ENCODE measurements at places on chromosomes 12 and 14. TPM values are rescaled to one million over a fixed set of nuclear protein-coding genes. Genes with fewer than 3 reads are reported as not detected.

- DNase-seq, result no peak
Measured at GRCh38 chr12:20646239-20646827, 48.8 kb upstream of the SLCO1C1 start.

DNA sequence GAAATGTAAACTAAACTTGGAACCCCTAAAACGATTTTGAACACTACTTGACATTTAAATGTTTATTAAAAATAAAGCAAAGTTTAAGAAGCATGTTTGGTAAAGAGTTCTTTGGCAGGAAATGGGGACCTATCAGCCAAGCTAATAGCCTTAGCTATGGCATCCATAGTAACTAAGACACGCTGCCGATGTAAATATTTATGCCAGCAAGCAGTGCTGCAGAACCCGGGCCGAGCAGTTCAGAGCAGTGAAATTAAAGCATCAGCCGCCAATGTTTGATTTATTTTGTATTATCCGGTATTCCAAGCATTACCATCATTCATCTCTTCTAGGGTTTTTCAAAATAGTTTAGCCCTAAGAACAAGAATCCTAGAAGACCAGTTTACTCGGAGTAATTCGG, 61.6 kb downstream of the PPP2R5C start:
- DNase-seq, result no peak

GRCh38 chr14:59511916-59512575, 27.7 kb downstream of the JKAMP start:
- no peak for DNase-seq

DNA sequence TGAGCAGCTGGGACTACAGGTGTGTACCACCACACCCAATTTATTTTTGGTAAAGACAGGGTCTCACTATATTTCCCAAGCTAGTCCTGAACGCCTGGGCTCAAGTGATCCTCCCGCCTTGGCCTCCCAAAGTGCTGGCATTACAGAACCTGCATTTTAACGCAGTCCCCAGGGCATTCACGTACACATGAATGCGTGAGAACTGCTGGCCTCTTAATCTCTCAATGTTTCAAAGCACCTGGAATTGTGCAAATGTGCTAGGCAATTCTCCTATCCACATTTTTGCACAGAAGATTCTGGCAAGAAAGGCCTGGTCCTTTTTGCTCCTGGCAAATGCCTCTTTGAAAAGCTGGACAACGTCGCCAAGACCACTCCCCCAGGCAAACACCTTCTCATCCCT, 35.2 kb downstream of the TESC start:
- DNase-seq, result no peak

GRCh38 chr14:81509838-81510452, 23.7 kb downstream of the SEL1L start:
- DNase-seq, result no peak

GRCh38 chr12:95402096-95402495, 71.9 kb upstream of the METAP2 start:
- no peak for DNase-seq

DNA sequence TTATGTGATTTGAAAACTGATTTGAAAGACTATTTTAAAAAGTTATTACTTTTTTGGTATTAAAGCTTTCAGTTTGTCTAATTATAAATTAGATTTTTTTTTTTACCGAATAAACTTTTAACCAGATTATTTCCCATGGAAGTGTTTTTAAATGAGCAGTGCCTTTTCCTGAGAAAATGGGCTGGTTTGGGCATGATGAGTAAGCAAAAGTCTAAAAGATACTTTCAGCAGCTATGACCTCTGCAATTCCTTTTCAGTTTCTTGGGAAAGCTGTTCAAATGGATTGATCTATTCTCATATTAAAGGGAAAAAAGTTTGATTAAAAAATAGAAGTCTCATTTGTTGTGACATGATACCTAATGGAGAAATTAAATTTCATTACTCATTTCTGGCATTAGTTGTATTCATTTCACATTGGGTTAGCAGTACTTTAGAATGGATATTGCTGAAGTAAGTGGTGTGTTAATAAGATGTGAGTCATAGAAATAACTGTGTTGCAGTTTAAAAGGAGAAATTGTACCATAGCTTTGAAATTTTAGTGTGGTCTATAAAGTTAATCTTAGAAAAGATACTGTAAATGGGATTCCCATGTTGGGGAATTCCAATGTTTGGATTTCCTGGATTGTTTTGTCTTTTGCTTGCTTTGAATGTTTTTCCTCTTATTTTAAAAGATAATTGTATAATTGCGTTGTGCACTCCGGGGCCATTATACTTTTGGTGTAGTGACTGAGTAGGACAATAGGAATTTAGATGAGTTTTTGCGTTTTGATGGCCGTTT, 21.0 kb downstream of the KTN1 start:
- DNase-seq, result no peak

DNA sequence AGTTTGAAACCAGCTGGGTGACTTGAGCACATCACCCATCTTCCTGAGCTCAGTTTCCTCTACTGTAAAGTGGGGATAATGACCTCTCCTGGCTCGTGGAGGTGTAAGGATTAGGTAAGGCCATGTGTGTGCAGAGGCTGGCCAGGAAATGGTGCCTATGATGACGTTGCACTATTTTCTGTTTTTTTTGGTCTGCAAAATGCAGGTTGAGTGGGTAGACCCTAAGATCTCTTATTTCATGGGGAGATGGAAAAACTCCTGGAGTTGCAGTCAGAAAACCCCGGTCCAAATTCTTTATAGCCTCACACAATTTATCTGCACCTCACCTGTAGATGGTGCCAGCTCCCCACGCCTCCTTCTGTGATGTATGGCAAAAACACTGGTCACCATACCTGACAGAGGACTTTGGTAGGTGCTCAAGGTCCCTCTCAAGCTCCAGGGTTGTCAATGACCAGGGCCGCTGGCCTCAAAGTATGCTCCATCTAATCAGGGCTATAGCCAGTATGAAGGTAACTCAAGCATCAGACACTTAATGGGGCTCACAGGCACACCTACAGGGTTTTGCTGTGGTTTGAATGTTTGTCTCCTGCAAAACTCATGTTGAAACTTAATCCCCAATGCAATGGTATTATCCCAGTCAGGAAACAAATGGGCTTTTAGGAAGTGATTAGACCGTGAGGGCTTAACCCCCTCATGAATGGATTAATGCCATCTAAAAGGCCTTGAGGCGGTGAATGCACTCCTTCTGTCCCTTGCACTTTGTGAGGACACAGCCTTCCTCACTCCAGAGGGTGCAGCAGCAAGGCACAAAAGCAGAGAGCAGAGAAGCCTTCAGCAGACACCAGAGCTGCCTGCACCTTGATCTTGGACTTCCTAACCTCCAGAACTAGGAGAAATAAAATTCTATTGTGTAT, 17.6 kb downstream of the C14orf132 start:
- DNase-seq, result peak; percentile 25

- no peak for DNase-seq
Measured at GRCh38 chr14:104923640-104924420, 849 bp upstream of the PLD4 start.

GRCh38 chr14:56135001-56135400, 16.8 kb downstream of the PELI2 start:
- DNase-seq, result no peak

DNA sequence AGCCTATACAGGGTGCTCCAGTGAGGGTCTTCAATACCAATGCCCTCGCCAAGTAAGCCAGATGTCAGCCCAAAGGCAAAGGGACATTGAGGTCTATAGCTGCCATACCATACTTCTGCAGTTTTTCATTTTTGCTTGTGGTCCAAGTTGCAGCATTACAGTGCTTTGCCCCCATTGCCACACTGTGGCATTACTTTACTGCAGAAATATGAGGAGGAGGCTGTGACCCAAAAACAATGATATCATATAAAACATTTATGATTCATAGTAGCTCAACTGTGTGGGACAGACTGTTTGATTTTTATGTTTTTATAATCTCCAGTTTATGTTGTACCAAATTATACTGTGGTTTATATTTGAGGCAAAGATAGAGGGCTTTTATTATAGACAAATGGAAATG, 64.1 kb downstream of the KIAA0586 start:
- DNase-seq, result no peak

- DNase-seq, result no peak
Measured at GRCh38 chr14:60512973-60513571, 4.1 kb downstream of the SIX6 start.

DNA sequence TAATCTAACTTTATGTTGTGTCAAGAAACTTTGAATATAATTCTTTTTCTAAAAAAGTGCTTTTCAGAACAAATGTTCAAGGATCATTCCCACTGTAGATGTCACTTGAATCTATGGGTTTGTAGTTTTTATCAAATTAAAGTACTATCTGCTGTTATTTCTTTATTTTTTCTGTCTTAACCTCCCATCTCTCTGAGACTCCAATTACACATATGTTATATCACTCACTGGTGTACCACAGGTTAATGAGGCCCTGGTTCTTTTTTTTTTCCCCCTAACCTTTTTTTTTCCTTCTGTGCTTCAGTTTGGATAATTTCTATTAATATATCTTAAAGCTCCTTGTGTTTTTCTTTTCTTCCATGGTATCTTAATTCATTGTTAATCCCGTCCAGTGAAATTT, 279.9 kb upstream of the RGS6 start:
- DNase-seq, result no peak

The TSPAN9 gene
- total RNA-seq, result 46.7 TPM

The SDS gene
- total RNA-seq, result not detected

The MYO1H gene
- total RNA-seq, result not detected

The NOS1 gene
- total RNA-seq, result 0.95 TPM

The TIGAR gene
- 21.0 TPM for total RNA-seq

The HOXC9 gene
- total RNA-seq, result 1.1 TPM

The KRT5 gene
- 0.51 TPM for total RNA-seq

The PTPRR gene
- 0.52 TPM for total RNA-seq

The DIO2 gene
- 0.58 TPM for total RNA-seq
